Dorsolateral prefrontal cortex (tissue), 122 donors: ENCODE measurements at places on chromosomes 6 and 20.

DNA sequence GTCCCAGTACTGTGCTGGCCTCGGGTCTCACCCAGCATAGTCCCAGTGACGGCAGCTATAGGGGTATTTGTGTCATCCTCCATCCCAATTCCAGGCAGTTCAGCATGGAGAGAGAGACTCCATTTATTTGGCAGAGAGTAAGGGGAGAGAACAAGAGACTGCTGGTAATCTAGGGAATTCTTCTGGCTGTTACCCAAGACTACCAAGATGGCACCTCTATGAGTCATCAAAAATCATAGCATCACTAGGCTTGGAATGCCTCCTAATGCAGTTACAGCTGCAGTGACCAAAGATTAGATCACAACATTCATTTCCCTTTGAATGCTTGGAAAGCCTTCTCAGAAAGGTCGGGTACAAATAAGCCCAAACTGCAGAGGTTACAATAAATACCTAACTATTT lies 660.4 kb upstream of the FLRT3 start:
- DNase-seq = no peak

GRCh38 chr6:26029857-26030653 lies 57.2 kb upstream of the HFE start:
- DNase-seq = no peak

DNA sequence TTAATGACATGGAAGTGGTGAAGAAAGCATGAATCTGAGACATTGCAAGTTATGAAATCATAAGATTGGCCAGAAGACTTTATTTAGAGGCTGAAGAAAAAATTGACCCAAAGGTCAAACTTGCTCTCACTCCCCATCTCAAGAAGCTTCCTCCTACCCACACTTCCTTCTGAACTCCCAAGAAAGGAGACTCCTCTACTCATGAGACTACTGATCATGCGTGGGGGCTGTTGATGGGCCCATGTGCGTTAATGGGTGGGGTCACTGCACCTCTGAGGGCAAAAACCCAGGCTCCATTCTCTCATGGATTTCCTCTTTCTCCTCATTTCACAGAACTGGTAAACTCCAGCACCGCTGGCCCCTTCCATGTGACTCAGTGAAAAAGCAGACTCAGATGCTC lies 470.6 kb upstream of the ARID1B start:
- DNase-seq = no peak

DNA sequence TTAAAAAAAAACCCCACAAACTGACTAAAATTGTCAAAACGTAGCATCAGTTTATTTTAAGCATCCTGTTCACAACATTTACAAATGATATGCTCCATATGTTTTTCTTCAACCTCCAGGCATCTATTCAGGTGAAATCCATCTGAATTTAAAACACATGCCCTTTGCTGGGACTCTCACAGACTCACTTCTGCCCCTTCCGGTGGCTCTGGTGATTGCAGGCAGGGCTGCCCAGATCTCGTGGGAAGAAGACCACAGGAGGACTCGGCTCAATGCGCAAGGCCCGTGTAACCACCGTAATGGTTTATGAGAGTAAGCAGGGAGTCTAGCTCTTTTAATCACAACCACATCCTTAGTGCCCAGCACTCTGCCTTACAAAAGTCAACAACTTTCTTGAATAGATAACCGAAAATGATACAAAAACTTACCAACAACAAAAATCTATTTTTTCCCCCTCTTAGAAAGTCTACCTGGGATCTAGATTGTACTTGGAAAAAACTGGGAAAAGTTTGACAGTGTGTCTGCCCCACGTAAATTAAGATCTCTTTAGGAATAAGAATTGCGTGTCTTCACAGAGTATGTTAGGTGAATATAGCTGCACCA lies 139.1 kb downstream of the KIF16B start:
- no peak for DNase-seq

DNA sequence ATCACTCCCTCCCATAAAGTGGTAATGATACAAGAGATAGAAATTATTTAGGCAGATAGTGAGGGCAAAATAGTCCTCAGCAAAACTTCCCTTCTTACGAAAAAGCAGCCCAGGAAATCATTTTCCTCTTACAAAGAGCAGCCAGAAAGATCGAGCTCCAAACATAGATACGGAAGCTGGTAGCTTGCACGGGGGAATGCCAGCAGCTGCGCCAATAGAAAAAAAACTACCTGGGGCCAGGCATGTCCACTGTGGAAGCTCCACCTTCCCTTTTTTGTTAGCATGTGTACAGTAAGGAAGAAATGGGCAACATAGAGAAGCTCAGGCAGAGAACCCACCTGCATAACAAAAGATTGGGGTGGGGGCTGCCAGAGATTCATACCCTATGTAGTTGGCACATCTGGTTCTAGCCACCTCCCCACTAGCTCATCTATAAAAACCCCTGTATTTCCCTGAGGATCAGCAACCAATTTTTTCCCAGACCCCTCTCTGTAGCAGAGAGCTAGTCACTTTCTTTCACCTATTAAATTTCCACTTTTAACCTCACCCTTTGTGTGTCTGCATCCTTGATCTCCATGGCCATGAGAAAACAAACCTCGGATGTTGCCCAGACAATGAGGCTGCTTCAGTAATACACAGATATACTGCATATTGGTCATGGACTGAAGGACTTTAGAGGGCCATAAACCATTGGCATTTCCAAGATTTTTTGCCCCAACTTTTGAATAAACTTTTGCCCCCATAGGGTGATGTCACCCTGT lies 52.1 kb downstream of the SOD2 start:
- DNase-seq = no peak

DNA sequence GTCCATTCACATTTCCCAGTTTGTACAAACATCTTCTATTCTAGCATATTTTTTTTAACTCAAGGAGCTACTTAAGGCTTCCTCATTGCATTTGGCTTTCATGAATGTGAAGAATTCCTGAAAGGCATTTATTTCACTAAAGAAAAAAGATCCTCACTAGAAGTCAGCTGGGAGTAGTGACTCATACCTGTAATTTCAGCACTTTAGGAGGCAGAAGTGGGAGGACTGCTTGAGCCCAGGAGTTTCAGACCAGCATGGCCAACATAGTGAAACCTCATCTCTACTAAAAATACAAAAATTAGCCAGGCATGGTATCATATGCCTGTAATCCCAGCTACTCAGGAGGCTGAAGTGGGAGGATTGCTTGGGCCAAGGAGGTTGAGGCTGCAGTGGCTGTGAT lies 30.9 kb upstream of the XRN2 start:
- no peak for DNase-seq

- no peak for DNase-seq
Measured at GRCh38 chr6:12189661-12190060, 100.5 kb upstream of the EDN1 start.

GRCh38 chr6:17472653-17473183 lies 79.3 kb downstream of the CAP2 start:
- DNase-seq = no peak

DNA sequence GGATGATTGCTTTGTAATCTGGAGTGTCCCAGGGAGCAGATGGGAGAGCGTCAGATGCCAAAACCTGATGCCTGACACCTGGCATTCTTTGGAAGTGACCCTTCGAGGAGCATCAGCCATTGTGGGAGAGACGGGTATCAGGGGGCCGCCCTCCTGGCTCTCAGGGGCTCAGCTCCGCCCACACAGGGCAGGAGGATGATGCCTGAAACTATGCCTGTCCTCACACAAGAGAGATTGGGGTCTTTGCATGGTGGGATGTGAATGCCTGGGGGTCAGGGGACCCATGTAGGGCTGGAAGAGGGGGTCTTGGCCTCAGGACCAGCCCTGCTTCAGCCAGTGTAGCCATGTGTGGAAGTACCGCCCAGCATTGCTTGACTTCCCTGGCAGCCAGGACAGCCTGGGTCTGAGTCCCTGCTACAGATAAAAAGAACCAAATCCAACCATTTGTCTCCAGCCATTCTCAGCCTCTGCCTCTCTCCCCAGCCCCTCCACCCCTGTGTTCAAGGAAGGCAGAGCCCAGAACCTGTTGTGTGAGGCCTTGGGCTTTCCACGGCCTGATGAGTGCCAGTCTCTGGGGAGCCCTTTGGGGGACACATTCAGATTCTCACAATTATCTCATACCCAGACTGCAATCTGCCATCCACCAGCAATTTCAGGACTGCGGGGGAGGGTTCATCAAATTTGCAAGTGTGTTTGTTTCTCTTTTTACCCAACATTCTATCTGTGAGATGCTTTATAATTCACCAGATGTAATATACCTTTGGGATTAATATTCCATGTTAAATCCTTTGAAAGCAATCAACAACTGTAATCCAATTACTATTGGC lies 371.2 kb downstream of the PREX1 start:
- no peak for DNase-seq

DNA sequence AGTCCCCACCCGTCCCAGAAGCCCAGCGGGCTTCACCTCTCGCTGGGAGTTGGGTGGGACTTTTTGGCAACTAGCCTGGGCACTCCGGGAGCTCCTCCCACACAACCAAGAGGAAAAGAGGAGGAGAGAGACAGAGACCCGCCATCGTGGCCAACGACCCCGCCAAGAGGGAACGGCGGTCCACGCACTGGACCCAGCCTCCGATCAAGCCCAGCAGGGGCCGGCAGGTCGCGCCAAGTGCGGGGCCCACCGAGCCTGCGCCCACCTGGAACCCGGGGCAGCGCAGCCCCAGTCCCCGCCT lies 3.0 kb upstream of the TMEM14C start:
- no peak for DNase-seq

DNA sequence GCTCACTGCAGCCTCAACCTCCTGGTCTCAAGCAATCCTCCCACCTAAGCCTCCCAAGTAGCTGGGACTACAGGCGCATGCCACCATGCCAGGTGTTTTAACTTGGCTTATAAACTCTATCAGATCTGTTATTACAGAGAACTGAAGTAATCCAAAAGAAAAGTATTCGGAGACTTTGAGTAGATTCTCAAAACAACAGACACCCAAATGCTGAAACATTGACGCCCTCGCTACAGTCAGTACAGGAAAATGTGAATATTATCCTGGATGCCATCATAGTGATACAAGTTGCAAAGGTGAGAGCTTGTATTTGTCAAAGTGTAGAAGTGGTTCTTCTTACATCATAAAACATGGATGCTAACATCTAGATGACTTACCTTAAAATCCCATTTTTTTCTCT lies 108.7 kb upstream of the EDN1 start:
- DNase-seq = no peak

DNA sequence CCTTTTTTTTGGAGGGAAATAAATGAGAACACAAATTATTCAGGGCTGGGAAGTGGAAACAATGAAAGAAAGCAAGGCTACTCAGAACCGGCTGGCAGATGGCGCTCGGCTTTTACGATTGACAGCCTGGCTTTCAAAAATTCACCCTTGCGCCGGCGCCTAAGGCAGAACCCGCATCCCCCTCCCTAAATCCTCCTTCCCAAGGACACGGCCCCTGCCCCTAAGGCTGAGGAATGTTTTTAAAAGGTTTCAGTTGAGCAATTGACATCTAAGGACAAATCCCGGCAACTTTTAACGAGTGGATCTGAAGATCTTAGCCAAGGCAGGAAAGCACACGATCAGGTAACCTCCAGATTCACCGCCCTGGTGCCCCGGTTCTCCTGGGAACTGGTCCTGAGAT lies 16.3 kb downstream of the GNAS start:
- DNase-seq = no peak

- no peak for DNase-seq
Measured at GRCh38 chr20:7123457-7123856, 356.0 kb downstream of the BMP2 start.

- no peak for DNase-seq
Measured at GRCh38 chr6:16137451-16137801, 8.5 kb downstream of the MYLIP start.

GRCh38 chr20:52103913-52104545 lies 87.5 kb downstream of the ZFP64 start:
- no peak for DNase-seq

DNA sequence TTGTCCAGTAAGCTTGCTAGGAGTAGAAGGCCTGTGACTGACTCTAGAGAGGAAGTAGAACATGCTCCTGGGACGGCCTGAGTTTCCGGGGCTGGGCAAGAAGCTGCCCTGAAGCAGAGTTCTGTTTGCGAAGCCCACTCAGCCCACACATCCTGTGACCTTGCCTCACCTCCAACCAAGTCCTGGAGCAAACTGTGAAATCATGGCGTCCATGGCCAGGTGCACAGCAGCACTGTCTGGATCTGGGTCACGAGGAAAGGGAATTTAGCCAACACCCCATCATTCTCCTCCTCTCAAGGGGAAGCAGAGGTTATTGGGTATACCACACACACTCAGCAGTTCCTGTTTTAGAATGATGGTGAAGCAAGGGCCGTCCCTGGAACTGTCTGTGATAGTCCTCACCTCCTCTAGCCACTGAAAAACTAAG lies 87.5 kb downstream of the CRYBG1 start:
- DNase-seq = no peak

DNA sequence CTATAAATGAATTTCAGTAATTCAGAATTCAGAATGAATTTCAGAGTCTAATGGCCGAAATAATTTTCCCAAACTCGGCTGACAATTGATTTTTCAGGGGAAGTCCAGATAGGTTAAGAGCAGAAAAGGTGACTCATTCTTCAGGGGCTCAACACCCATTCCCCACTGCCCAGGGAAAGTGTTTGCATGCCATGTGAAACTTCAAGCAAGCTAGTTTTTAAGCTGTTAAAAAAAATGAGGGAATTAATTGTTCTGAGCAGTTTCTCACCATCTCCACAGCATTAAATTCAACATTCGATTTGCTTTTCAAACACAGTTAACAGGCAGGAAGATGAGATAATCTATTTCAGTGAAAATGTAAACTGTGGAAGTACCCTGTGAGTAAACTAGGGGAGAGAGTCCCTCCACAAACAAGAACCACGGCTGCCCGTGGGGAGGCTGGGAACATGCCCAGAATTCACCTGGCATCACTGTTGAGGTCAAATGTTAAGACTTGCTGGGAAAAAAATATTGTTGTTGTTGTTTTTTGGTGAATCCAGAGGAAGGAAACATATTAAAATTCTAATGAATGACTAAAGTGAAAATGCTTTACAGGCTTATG lies 650.8 kb upstream of the AGPAT4 start:
- no peak for DNase-seq

DNA sequence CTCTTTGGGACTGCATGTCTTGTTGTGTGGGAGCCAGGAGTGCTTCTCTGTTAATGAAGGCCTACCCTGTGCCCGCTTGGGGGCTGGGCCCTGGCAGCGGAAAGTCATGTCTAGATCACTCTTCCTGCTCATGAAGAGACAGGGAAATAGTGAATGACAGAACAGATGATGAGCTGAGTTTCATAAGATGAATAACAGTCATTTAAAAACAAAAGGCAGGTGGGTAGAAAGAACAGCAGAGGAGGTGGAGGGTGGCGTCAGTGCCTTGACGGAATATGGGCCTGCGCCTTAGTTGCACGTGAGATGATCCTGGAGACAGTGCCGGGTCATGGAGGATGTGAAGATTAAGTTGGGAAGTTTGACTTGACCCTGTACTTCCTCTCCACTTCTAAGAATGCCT lies 85.5 kb downstream of the ARID1B start:
- no peak for DNase-seq

DNA sequence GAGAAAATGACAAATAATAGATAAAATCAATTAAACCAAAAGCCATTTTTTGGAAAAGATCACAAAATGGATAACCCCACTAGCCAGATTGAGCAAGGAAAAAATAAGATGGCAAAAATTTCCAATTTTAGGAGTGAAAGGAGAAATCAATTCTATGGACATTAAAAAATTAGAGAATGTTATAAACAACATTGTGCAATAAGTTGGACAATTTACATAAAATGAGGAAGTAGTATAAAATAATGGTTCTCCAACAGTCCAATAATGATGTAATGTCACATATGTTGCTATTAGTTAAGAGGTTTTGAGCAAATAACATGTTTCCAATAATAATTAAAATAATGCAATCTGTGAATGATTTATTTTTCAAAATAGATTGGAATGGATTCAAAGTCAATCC lies 3.1 kb upstream of the SNAP91 start:
- DNase-seq = no peak
